CD4-positive, alpha-beta T cell treated with Interleukin-6 for 4 hours (primary cell): ENCODE measurements at places on chromosomes 11 and 22.
A peak's percentile ranks its signal among the peaks of the same experiment; 100 is the strongest.

- no peak for DNase-seq
These were observed 1.0 kb downstream of the SYT12 start for GRCh38 chr11:67023957-67024353.

GRCh38 chr11:45513821-45514340 is 151.5 kb downstream of the CHST1 start:
- no peak for DNase-seq

DNA sequence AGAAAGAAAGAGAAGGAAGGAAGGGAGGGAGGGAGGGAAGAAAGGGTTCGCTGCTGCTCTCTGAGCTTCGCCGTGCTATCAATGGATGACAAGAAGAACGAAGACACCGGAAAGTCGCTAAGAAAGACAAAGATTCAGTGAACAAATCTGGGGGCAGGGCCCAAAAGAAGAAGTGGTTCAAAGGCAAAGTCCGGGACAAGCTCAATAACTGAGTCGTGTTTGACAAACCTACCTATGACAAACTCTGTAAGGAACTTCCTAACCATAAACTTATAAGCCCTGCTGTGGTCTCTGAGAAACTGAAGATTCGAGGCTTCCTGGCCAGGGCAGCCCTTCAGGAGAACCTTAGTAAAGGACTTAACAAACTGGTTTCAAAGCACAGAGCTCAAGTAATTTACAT is 2.9 kb upstream of the TTLL1 start:
- no peak for DNase-seq

DNA sequence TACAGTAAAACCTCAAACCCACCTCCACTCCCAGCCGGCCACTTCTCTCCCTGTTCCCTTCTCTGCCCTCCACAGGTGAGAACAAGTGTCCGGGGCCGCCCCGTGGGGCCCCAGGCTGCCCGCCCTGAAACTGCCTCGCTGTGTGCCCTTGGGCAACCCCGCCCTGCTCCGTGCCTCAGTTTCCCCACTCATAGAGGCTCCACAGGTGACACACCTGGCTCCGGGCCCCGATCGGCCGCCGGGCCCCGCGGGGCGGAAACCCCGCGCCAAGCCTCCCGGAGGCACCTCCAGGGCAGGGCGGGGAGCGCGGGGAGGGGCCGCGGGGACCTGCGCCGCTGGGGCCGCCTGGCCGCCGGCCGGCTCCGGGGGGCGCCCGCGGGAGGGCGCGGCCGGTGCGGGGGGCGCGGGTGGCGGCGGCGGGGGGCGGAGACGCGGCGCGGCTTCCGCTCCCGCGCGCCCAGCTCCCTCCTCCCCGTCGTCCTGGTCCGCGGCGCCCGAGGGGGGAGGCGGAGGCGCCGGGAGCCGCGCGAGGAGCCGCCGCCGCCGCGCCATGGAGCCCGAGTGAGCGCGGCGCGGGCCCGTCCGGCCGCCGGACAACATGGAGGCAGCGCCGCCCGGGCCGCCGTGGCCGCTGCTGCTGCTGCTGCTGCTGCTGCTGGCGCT is at the start of gene LRP5:
Gene LRP5, plus strand, starts transcription at position 475 of the 663 bp plus-strand sequence. Its CDS starts 124 bp downstream, at position 599.
- peak; percentile 33 for DNase-seq

DNA sequence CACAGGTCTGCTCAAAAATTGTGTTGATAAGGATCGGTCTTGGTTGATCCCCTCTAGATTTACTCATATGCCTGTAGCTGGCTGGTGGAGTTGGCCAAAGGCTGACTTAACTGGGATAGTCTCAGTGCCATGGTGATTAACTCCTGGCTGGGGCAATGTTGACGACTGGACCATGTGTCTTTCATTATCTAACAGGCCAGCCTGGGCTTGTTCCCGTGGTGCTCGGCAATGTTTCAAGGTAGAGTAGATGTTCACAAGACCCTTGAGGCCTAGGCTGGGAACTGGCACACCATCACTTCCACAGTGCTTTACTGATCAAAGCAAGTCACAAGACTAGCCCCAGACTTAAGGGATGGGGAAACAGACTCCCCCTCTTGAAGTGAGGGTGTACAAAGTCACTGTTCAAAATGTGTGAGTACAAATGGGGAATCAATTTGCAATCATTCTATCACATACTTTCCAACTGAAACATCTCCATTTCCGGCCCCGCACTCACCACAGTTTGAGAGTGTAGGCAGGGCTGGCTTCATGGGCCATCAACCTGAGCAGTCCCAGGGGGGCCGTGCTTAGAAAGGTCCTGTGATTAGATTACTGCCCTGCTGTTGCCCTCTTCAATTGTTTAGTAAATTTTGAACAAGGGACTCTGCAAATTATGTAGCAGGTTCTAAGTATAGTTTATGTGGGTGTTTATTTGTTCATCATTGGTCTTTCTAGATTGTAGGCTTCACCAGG is 240.8 kb downstream of the NELL1 start:
- no peak for DNase-seq
